Bronchial epithelial cell (primary cell): ENCODE measurements at places on chromosomes 2 and 18.
A peak's percentile ranks its signal among the peaks of the same experiment; 100 is the strongest.

- DNase-seq = peak; percentile 68
Observed at GRCh38 chr2:42367835-42368234, 6.8 kb upstream of the COX7A2L start.

GRCh38 chr18:67710639-67711038 is 194.1 kb upstream of the DSEL start:
- peak; percentile 31 for DNase-seq

DNA sequence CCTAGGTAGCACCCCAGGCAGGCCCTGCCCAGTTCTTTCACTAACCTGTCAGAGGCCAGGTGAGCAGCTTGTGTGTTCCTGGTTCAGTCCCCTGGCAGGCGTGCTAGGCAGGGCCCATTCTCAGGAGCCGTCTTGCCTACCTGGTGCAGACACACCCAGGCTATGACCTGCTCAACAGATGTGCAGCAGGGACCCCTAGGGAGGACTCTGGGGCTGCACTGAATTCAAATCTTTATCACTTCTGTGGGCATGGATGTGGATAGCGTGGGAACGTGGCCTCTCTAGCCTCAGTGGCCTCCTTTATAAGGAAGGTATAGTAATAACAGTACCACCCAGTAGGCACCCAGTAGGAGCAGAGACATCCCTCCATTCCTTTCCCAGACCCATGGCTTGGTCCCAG is 48.4 kb downstream of the PLEKHB2 start:
- DNase-seq = no peak

DNA sequence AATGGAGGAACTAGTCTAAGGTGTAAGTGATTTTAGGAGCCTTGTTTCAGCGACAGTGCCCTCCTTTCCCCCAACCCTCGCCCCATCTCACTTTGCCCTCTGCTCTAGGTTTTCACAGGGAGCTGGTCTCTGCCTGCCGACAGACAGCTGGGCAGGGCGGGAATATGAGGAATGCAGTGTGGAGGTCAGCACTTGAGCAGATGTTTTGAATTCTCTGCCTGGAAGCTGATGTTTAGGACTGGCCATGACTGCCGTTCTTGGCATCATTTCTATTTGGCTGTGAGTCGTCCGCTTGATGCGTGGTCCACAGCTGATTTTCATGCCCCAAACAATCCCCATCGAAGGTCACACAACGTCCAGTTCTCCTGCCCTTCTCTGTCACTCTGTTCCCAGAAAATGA is 55.1 kb upstream of the SIX3 start:
- DNase-seq = no peak

- no peak for DNase-seq
Observed at GRCh38 chr18:1475867-1476266, 571.2 kb downstream of the ADCYAP1 start.

DNA sequence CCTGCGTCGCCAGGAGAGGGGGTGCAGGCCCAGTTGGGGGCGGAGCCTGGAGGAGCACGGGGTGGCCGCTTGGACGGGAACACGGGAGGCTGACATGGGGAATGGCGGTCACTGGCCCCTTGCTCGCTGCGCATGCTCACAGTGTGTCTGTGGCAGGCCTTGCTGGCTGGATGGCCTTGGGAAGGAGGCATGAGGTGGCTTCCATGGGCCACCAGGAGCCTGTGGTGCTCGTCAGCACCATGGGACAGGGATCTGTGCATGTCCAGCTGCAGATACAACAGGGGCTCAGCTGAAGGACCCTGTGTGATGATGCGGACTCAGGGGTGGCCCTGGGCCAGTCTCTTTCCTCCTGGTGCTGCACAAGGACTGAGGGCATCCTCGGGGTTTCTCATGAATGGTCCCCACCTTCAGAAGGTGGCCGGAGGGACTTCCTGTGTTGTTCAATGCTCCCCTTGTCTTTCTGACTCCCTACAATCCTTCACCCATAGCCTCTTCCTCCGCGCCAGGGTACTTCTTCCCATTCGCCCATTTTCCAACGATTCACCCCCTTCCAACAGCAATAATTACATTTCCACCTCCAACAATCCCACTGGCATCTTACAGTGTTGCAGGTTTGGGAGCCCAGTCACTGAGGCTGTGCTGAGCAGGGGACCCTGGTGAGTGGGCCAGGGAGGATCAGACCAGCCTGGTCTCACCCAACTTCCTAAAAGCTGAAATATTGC is 3.4 kb upstream of the SP140L start:
- DNase-seq = no peak

DNA sequence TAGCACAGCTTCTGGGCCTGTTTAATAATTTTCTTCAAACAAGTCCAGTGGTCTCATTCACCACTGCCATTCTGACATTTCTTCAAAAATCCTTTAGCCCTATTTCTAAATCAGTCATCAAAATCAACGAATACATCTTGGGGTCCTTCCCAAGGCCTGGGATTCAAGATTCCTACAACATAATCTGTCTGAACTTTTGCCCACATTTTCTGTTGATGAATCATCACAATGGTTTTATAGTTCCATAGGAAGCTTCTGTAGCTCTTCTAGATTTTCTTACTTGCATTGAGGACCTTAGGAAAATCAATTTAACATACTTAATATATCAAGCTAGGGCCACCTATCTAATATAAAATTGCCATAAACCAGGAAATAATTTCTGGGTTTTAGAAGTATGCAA is 811.8 kb upstream of the ACVR2A start:
- DNase-seq = peak; percentile 25

- DNase-seq = peak; percentile 61
Observed at GRCh38 chr2:106104332-106105062, 89.6 kb downstream of the UXS1 start.

DNA sequence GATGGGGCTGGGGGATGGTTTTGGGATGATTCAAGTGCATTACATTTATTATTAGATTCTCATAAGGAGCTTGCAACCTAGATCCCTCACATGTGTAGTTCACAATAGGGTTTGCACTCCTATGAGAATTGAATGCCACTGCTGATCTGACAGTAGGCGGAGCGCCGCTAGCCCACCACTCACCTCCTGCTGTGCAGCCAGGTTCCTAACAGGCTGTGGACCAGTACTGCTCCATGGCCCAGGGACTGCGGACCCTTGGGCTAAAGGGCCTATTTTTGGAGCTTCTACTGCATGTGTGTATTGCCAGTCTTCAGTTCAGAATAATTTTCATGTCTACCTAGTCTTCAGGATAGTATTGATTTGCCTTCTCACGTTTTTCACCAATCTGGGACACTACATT is 165.3 kb upstream of the TWIST2 start:
- no peak for DNase-seq

DNA sequence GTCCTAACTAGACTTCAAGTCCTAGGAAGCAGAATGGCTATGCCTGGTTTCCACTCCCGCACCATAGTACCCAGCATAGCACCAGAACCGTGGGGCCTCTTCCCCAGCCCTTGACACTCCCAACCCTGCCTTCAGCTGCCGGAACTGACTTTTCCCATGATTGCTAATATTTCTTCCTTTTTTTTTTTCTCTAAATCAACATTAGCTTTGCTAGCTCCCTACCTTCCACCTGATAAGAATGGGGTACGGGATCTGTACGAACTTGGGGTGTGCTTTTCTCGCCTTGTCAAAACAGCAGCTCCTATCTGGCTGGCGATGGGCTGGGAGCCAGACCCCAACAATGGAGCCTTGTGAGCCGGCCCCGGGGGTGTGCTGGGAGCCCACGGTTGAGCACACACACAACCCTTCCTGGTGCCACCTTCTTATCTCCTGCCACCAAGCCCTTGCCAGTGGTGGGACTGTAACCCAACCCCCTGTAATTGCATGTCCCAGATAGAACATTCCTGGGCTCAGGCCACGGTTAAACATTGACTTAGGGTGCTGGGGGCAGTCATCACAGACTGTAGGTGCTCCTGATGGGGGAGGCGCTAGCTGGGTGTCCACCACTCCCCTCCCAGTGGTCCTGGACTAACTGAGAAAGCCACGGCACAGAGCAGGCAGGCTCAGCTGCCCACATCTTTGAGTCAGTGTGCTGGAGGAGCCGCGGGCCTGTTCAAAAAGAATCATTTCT is 213.0 kb upstream of the HAAO start:
- no peak for DNase-seq
